ENCODE measurements at places on chromosomes 11 and 22.

DNA sequence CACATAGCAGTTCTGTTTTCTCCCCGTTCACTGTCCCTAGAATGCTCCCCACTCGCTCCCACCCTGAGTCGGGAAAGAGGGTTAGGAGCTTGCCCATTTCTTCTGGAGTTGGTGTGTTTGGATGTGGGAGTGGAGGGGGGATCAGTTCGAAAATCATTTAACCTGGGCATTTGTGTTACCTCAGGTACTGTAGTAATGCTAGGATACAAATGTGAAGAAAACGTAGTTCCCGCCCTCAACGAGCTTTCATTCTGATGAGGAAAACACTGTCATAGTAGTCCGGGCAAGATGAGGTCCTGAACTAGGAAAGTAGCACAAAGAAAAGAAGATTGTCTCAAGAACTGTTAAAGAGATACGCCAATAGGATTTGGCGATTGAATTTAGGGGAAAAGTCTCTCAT, 539 bp downstream of the SDHD start:
- peak; percentile 26 for DNase-seq

DNA sequence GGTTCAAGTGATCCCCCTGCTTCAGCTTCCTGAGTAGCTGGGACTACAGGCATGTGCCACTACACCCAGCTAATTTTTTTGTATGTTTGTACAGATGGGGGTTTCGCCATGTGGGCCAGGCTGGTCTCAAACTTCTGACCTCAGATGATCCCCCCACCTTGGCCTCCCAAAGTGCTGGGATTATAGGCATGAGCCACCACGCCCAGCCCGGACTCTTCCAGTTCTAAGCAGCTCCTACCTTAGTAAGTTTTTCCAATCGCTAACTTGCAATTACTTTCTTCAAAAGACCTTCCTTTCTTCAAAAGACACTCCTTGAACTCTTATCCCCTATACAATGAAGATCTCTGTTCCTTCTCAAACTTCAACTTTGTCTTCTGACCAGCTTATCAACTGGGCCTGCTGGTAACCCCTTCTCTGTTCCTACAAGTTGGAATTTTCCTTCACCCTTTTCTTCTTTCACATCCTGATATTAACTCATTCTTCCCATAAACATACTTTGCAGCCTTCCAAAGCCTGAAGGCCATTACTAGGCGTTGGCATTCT, 25.8 kb downstream of the RBFOX2 start:
- DNase-seq: no peak

GRCh38 chr22:23031381-23031780, 38.9 kb upstream of the GNAZ start:
- no peak for DNase-seq

GRCh38 chr22:49447837-49448236, 379.8 kb downstream of the BRD1 start:
- no peak for DNase-seq

DNA sequence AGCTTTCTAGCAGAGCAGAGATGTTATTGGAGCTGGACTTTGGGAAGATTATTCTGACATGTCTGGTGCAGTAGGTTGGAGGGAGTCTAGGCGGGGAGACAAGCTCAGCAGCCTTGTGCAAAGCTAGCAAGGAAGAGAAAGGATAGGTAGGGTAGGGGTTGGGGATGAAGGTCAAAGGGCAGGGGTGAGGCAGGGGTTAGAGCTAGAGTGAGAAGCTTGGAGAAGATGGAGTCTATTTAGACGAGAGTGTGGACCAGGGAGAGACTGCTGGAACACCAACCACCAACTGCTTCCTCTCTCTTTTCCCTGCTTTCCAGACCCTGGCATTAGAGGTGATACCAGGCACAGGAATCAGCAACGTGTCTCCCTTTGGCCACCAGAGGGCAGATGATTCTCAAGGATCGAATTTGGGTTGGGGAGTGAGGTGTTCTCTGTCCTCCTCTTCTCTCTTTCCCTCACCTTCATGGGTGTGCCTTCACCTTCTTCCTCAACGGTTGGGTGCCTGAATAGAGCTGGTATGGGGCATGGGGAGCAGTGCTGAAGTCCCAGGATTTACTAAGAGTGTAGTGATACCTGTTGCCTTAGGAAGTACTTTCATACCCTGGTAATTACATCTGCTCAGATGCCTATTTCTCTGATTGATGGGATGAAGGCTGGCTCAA, 1.8 kb upstream of the MARK2 start:
- DNase-seq: peak; percentile 91

DNA sequence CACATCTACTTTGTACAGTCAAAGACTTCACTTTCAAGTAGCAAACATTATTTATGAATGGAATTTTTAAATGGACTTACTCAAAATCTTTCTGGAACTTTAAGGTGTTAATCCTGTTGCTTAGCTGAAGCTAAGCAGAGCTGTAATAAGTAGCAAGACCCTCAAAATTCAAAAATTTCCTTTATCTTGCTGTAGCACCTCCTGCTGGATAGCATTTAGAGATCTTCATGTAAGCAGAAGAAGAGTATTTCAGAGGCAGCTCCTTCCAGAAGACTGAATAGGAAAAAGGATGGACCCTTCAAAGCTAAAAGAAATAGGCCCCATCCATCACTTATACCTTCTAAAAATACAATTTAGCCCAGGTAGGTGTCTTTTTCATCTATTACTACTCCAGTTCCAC, 3.4 kb downstream of the PHF21A start:
- DNase-seq: peak; percentile 74

- DNase-seq: no peak
Measured at GRCh38 chr11:114034956-114035355, 24.6 kb upstream of the ZBTB16 start.

- DNase-seq: no peak
Measured at GRCh38 chr11:122922893-122923292, 40.3 kb downstream of the JHY start.

DNA sequence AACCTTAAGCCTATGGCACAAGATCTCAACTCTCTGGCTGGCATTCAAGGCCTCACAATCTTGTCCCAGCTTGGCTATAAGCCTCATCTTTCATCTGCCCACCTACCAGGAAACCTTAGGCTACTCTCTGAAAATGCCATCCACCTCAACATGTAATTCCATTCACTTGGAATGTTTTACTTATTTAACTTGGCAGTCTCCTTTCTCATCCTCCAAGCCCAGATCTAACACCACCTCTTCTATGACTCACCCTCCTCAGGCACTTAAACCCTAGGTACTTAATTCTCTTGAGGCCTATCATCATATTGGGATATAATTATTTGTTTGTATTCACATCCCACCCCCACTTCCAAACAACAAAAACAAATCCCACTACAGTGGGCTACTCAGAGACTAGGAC, 15.0 kb downstream of the POGLUT3 start:
- DNase-seq: no peak

GRCh38 chr11:35971841-35972422, 28.1 kb downstream of the LDLRAD3 start:
- DNase-seq: no peak

DNA sequence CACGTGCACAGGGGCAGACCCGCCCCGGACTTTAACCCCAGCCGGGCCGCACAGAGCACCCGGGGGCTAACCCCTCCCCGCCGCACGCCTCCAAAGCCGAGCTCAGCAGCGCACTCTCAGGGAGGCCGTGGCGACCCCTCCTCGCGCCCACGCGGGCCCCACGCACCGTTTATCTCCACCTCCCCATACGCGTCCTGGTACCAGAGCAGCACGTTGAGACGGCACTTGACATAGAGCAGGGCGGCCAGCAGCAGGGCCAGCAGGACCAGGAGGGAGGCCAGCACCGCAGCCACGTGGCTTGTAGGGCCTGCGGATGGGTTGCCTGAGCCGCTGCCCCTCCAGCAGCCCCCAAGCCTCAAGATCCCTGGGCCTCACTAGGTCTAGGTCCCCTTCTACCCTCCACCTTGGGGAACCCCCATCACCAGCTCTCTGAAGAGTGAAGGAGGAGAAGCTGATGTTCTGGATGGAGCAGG, 7.1 kb downstream of the SIGIRR start:
- no peak for DNase-seq

DNA sequence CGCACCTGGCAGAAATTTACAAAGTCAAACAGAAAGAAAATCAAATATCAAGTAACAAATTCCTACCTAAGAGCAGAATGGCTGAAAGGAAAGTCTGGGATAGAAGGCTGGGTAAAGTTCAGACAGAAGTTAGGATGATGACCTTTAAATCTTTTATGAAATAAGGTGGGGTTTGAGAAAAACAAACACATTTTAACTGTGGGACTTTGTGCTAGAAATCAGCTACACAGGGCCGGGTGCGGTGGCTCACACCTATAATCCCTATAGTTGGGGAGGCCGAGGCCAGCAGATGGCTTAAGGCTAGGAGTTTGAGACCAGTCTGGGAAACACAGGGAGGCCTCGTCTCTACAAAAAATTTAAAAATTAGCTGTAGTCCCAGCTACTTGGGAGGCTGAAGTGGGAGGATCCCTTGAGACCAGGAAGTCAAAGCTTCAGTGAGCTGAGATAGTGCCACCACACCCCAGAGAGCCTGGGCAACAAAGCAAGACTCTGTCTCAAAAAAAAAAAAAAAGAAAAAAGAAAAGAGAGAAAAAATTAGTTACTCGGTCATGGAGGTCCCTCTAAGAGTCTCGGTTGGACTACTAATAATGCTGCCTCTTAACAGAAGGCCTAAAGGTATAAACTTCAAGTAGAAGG, 119.7 kb upstream of the BID start:
- DNase-seq: peak; percentile 45

- peak; percentile 70 for DNase-seq
Measured at GRCh38 chr11:55707029-55707428, 45.0 kb downstream of the OR4C6 start.

- DNase-seq: no peak
Measured at GRCh38 chr11:11436715-11437313, 83.8 kb upstream of the CSNK2A3 start.

DNA sequence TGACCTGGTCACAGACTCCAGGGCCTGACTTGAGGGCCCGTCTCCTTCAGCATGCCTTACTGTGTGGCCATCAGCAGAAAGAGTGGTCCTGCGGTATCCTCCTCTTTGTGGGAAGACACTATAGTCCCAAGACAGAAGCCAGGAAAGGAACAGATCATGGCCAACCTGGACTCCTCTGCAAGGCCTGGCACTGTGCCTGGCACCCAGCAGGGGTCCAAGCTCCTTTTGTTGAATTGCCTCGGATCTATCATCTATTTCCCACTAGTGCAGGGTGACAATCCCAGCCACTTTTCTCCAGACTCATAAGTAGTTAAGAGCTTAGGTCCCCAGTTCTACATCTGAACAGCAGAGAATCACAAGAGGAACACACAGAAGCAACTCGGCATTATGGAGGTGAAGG, 27.0 kb downstream of the DSCAML1 start:
- no peak for DNase-seq

DNA sequence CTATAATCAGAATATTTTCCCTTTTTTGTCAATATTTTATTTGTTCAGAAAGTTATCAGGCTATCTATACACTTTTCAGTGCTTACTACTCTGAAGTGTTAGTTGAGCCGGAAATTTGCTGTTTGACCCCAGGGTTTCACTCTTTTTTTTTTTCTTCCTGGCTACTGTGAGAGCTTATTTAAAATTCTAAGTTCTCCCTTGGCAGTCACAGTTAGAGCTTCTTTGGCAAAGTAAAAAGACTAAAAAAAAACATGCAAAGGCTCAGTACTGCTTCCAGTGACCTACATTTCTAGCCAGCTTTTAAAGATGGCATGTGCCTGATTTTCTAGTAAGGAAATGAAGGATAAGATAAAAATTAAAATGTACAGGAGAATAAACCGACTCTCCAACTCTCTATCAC, 48.4 kb downstream of the ELP4 start:
- DNase-seq: no peak

- no peak for DNase-seq
Measured at GRCh38 chr22:48708558-48709245, 1119.0 kb downstream of the BRD1 start.

GRCh38 chr11:95794086-95794485, 3.8 kb downstream of the CEP57 start:
- DNase-seq: no peak

Measured in hematopoietic multipotent progenitor cell treated with erythropoietin and hydrocortisone succinate and interleukin-3 and kit ligand, for 6 days (in vitro differentiated cells).